ENCODE measurements at places on chromosomes 5 and 9.

GRCh38 chr5:159734366-159734765 is 181.9 kb upstream of the ADRA1B start:
- no peak for DNase-seq

DNA sequence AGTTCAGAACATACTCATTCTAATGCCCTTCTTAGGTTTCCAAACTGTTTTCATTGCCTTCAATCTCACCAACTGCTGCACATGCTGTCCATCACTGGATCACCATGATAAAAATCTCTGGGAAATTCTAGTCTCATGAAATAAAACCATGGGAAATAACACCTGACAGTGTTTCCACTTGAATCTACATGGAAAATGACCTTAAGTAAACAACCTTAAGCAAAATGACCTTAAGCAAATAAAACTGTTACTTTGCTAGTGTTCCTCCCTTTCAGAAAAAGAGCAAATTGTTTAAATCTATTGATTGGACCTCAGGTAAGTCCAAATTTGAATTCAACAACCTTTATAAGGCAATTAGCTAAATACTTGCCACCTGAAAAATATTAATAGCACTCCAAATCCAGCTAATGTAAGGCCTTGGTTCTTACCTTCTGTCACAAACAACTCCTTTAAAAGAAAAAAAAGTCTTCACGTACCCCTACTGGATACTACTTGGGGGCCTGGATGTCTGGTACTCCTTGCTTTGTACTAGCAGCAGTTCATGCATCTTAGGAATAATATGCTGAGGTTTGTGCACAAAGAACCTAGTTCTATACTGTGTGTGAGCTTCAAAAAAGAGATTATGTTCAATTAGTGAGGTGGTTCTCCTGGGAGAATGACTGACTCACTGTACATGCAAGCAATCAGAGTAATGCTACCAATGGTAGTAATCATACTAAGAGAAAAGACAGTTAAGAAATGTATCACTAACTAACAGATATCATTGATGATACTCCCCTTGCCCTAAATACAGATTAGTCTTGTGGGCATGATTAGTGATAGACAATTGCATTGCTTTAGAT is 630.4 kb downstream of the PSAT1 start:
- no peak for DNase-seq

DNA sequence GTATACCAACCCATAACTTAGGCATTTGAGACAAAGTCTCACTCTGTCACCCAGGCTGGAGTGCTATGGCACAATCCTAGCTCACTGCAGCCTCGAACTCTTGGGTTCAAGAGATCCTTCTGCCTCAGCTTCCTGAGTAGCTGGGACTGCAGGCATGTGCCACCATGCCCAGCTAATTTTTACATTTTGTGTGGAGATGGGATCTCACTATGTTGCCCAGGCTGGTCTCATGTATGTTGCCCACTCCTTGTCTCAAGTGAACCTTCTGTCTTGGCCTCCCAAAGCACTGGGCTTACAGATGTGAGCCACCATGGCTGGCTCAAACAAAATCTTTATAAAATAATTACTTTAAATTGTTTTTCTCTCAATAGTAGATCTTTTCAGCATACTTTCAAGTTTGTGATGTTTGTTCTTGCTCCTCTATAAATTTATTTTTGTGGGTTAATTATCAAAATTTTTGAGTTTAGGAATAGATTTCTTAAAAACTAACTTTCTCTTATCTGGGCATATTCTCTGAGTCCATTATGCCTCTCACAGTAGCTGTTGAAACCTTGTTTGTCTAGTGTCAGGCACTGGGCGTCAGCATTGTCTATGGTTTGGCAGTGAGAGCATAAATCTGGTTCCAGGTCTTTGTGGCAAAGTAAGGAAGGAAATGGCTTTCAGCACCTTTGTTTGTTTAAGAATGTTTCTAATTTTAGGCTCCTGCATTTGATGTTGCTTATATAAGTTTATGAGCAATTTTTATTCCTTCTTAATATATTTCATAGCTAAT is 38.7 kb downstream of the NLN start:
- DNase-seq: no peak

- no peak for DNase-seq
These were observed 6.3 kb upstream of the EQTN start for GRCh38 chr9:27303219-27303618.

DNA sequence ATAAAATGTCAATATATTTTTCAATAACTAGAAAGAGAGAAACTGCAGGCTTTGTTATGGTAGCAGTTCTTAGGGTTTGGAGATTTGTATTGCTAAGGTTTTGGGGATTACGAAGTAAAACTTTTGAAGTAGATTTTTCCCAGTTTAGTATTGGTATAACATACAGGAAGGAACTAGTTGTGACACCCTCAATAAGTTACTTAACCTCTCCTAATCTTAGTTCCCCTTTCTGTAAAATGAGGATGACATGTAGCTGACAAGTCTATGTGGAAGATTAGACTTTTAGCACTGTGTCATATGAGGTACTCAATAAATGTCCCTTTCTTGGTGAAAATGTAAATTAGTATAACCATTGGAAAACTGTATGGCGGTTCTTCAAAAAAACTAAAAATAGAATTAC is 73.4 kb upstream of the ATG10 start:
- DNase-seq: no peak

- no peak for DNase-seq
These were observed 91.1 kb upstream of the SHISAL2B start for GRCh38 chr5:64599226-64599625.

- no peak for DNase-seq
These were observed 1.7 kb upstream of the TSLP start for GRCh38 chr5:111069839-111070238.

- no peak for DNase-seq
These were observed 1.9 kb downstream of the DOK3 start for GRCh38 chr5:177507596-177508220.

GRCh38 chr9:36415822-36416525 is 15.9 kb upstream of the RNF38 start:
- DNase-seq: no peak

- DNase-seq: no peak
These were observed 1.6 kb downstream of the KLHL3 start for GRCh38 chr5:137734331-137734730.

GRCh38 chr5:96563816-96564215 is 98.4 kb upstream of the CAST start:
- no peak for DNase-seq

GRCh38 chr9:100699668-100700067 is 121.8 kb downstream of the CAVIN4 start:
- DNase-seq: no peak

GRCh38 chr9:107438211-107439031 is 51.1 kb downstream of the KLF4 start:
- no peak for DNase-seq

DNA sequence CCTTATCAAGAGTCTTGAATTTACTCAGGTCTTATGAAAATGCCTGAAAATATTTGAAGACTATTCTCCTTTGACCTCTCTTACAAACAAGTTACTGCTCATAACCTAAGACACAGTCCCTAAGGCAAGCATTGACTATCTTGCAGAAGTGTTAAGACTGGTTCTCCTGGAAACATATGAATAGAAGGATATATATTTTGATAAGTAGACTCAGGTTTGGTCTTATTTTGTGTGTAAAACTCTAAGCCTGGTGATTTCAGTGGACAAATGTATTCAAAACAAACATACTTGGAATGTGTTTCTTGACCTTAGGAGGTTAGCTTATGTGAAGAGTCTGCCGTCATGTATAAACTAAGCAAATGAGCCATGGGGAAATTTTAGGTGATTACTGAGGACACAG is 7.5 kb upstream of the UBQLN1 start:
- DNase-seq: no peak

DNA sequence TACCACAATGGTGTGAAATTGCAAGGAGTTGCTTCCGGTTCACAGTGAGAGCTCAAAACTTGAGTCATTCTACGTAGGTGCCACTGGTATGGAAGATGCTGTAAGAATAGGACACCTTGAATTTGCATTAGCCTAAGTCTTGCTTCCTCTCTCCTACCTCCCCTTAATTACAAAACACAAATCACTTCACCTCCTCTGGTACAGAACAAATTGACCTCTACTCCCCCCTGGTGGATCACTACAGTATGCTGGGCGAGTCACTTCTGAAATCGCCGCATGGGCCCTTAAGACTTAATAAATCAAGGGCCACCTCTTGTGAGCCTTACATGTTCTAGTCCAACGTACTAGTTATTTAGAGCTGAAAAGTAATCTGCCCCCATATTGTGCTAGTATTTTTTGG is 145.3 kb upstream of the SMARCA2 start:
- DNase-seq: no peak

GRCh38 chr5:134026521-134027287 is 21.9 kb upstream of the VDAC1 start:
- DNase-seq: peak; percentile 44

- DNase-seq: peak; percentile 80
These were observed 7.7 kb upstream of the CFAP157 start for GRCh38 chr9:127698985-127699670.

- DNase-seq: no peak
These were observed 2.7 kb upstream of the BTNL9 start for GRCh38 chr5:181037365-181037861.

- DNase-seq: no peak
These were observed 488.0 kb upstream of the CDH18 start for GRCh38 chr5:20476016-20476415.

- DNase-seq: no peak
These were observed 33.9 kb downstream of the ZFR start for GRCh38 chr5:32410630-32411029.

GRCh38 chr9:85501456-85501855 is 240.3 kb downstream of the AGTPBP1 start:
- no peak for DNase-seq

DNA sequence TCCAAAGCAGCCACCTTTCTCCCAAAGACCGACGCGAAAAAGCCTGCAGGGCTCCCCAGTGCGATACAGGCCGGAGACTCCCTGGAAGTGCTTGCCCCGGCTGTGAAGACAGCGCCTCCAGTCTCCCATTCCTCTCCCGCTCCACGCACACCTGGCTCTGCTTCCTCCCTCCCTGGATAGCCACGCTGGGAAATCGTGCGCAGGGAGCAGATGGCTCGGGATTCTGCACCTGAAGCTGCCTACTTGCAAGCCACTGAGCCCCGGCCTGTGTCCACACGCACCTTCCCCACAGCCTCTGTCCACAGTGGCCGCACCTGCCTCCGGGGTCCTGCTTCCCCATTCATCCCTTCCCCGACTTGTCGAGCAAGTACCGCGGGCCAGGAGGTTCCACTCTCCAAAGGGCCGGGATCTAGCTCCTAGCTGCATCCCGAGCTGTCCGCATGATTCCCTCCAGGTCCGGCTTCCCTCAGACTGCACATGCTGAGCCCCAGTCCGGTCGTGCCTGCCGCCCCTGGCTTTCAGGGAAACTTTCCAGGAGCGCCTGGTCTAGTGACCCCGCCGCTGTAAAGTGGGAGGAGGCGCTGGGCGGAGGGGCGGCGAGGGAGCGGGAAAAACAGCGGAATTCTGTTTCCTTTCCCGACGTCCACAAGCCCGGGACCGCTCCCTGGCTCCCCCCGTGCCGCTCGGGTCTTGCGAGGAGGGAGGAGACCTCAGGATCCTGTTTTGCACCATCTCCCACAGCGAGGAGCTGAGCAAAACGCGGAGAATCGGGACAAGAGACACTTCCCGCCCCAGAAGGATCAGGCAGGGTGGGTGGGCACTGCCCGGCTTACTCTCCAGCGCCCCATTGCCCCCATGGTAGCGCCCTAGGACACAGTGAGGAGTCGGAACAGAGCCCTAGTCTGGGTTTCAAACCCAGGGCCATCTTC is 2.0 kb downstream of the SEMA6A start:
- no peak for DNase-seq

- DNase-seq: no peak
These were observed 99.1 kb downstream of the PLK2 start for GRCh38 chr5:58360794-58361193.

DNA sequence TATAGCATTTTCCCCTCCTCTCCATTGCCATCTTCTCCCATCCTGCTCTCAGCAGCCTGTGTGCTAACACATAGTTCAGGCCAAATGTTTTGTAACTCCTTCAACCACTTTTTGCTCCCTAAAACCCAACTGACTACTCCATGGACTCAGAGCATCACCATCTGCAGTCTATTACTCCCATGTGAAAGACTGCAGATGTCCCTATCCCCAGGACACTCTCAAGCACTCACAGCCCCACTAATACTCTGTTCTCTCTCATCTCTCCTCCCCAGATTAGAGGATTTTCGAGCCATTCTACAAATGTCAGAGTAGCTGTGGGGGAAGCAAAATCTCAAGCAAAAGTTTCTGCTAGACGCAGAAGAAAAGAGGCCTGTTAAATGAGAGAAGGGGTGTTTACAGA is 99.3 kb downstream of the ITGA1 start:
- DNase-seq: no peak

DNA sequence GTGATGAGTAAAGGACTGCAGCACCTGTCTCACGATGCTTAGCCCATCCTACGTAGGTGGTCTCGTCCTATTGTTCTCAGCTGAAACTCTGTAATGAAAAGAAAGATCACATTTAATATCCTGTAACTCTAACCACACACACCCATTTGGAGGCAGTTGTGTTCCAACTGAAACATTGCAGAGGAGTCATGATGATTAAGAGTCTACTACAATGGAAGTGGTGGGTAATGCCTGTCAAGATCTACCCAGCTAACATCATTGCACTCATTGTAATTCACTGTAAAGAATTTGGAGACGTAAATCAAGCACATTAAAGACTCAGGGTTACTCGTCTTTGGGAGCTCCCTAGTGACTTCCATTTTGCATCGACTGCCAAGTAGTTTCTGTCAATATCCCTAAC is 106.0 kb upstream of the PTPN3 start:
- no peak for DNase-seq

GRCh38 chr5:127838661-127839060 is 135.5 kb downstream of the CCDC192 start:
- no peak for DNase-seq

- no peak for DNase-seq
These were observed 159.3 kb upstream of the DAPK1 start for GRCh38 chr9:87338088-87338989.

Measured in stimulated activated CD4-positive, alpha-beta T cell treated with anti-CD3 and anti-CD28 coated beads, Interleukin-12 subunit alpha, Interleukin-12 subunit beta, amount 100 ng/mL, for 4 hours (primary cell).